ENCODE measurements at places on chromosomes 6 and 20.

DNA sequence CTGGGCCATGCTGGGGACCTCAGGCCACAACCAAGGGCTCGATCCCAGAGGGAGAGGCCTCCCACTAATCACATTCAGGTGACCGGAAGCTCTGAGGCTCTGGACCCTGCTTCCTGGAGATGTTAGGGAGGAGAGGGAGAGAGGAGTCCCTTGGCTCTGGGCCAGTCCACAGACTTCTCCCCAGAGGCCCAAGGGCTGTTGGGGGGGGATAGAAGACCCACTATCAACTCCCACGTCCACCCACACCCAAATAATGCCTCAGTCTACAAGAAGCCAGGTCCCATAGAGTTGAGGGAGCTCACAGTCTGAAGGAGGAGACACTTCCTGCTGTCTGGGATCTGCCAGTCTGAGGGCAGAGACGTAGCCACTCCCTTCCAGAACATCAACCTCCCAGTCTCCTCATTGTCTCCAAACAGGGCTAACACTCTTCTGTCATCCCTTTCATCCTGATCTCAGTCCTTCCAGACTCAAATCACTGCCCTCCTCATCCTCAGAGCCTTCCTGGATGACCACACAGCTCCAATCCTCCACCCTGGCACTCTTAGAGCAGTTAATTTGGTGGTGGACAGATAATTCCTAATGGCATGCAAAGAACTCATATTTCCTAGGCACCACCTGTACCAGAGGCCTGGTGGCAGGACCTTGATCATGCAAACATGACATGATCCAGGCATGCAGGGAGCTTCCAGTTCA lies 69.9 kb downstream of the MRPL14 start:
- peak; percentile 22 for DNase-seq

DNA sequence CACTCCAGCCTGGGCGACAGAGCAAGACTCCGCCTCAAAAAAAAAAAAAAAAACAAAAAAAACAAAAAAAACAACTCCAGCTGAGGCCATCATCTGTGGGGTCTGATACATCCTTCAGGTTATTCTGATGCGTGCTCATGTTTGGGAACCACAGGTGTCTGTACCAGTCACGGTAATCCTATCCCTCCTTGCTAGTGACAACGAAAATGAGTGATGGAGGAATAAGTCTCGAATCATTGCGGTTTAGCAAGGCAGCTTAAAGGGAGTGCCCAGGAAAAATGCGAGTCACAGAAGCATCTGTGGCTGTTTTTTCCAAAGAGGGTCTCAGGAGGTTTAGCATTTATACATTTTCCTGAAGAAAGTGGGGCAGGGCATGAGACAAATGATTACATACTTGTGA lies 48.8 kb downstream of the MCUR1 start:
- DNase-seq = peak; percentile 16

GRCh38 chr20:1629321-1629720 lies 9.5 kb upstream of the SIRPB1 start:
- no peak for DNase-seq

- DNase-seq = no peak
Observed at GRCh38 chr6:128121190-128121589, 220.3 kb upstream of the THEMIS start.

- peak; percentile 90 for DNase-seq
Observed at GRCh38 chr6:159249128-159249527, 79.9 kb downstream of the FNDC1 start.

GRCh38 chr20:24771542-24772061 lies 177.5 kb upstream of the CST7 start:
- DNase-seq = no peak

GRCh38 chr6:116564311-116564710 lies 7.0 kb upstream of the RWDD1 start:
- peak; percentile 77 for DNase-seq

- no peak for DNase-seq
Observed at GRCh38 chr6:124795643-124796463, 166.4 kb upstream of the RNF217 start.

- DNase-seq = no peak
Observed at GRCh38 chr6:43254846-43255245, 11.6 kb downstream of the TTBK1 start.

DNA sequence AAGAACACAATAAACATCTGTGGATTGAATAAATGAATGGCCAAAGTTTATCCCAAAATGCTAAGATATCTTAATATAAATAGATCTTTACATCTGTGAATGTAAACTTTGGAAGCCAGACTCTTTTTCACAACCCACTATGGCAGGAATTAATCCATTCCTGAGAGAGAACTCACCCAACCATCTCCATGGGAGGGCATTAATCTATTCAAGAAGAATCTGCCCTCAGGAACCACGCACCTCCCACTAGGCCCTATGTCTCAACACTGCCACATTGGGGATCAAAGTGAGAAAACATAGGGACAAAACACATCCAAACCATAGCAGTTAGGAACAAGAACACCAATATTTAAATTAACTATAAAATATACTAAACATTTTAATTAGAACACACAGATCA lies 3.4 kb downstream of the UBE3D start:
- peak; percentile 65 for DNase-seq

DNA sequence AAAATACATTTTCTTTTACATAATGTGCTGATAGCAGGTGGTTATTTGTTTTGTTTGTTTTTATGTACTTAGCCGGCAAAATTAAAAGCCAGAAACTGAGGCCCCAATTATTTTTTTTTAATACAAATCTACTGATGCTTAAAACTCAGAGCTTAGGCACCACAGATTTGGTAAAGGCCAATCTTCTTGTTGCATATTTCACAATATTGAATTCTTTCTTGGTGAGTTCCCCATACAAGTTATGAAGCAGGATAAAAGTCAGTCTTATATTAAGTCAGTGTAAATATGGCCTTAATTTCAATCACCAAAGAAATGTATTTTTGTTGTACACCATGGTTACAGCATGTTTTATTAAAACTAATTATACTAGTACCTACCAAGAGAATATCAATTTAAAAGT lies 16.3 kb upstream of the ZDHHC14 start:
- DNase-seq = no peak

DNA sequence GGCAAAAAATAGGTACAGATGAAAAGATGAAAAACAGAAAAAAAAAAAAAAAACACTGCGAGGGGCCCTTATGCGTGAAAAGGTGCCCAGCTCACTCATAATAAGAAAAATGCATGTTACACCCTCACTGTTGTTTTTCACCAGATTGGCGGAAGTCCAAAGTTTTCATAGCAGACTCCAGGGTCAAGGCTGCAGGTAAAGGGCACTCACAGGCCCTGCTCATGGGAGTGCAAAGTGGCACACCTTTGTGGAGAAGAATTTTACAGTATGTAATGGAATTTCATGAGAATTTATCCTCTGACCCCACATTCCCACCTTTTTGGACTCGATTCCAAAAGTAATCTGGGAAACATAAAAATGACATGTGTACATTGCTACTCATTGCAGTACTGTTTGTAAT lies 108.2 kb downstream of the CDKAL1 start:
- DNase-seq = no peak

- DNase-seq = peak; percentile 13
Observed at GRCh38 chr20:43669332-43669731, 2.4 kb downstream of the MYBL2 start.

DNA sequence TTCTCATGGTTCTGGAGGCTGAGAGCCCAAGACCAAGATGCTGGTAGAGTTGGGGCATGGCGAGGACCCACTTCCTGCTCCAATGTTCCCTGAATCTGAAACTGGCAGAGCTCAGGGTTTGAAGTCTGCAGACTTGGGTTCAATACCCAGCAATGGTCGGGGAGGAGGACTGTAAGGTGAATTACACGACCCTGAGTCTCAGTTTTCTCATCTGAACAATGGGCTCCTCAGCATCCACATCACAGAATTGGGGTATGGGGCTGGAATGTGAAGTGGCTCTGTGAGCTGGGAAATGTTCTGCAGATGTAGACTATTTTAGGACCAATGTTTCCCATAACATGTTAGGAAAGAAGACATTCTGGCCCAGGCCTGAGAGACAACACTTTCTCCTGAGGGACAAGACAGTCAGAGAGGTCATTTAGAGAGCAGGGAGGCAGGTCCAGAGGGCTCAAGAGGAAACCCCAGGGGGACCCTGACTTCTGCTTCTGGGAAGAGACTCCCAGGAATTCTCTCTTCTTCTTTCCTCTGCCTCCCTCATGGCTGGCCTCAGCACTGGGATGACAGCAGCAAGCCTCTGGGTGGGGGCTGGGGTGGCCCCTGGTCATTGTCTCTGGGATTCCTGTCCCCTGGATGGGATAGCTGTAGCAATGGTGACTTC lies 141.3 kb upstream of the PMEPA1 start:
- no peak for DNase-seq

DNA sequence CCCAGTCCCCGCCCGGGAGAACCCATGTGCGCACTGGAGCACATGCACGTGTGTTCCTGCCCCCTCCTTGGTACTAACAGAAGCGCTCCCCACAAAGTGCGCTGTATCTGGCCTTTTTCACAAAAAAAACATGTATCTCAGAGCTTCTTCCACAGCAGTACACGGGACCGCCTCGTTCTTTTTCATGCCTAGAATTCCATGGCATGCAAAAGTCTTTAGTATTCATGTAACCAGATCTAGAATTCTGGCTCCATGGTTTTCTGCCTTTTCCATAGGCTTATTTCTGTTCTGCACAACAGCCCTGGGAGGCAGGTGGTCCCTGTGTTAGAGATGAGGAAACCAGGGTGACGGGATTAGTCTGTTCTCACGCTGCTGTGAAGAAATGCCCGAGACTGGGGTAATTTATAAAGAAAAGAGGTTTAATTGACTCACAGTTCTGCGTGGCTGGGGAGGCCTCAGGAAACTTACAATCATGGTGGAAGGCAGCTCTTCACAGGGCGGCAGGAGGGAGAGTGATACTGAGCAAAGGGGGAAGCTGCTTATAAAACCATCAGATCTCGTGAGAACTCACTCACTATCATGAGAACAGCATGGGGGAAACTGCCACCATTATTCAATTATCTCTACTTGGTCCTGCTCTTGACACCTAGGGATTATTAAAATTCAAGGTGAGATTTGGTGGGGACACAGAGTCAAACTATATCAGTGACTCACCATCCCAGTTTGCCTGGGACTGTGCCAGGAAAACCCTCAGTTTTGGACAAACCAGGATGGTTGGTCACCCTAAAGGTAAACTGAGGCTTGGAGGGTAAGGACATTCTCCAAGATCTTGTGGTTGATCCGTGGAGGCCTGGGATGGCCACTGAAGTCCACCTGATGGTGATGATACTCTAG lies 41.0 kb downstream of the C20orf203 start:
- DNase-seq = no peak

- peak; percentile 82 for DNase-seq
Observed at GRCh38 chr6:41767112-41767833, 12.4 kb downstream of the FRS3 start.

GRCh38 chr6:74519163-74519562 lies 686.7 kb downstream of the COL12A1 start:
- DNase-seq = peak; percentile 71

- no peak for DNase-seq
Observed at GRCh38 chr6:157259443-157259842, 63.9 kb downstream of the TMEM242 start.

GRCh38 chr20:12893653-12894052 lies 115.1 kb upstream of the SPTLC3 start:
- DNase-seq = no peak

GRCh38 chr6:142376800-142377496 lies 75.1 kb downstream of the ADGRG6 start:
- no peak for DNase-seq

- DNase-seq = peak; percentile 37
Observed at GRCh38 chr6:136408204-136408603, 118.6 kb upstream of the BCLAF1 start.

GRCh38 chr6:8000636-8001035 lies 63.6 kb downstream of the BLOC1S5 start:
- DNase-seq = peak; percentile 21

DNA sequence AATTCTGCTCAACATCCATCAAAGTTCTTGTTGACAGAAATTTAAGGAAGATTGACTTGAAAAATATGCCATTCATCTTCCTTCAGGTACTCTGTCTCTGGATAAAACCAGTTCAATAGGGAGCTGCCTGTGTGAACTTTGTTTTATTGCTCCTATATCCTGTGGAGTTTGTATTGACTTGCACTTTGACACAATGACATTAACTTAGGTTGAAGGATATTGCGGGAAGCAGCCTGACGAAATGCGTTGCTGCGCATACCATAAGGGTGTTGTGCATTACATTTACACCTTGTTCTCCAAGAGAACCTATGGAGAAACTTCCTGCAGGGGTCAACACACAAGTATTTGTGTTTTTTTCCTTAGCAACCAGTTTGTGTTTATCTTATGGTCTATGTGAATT lies 185.4 kb upstream of the GRIK2 start:
- no peak for DNase-seq

GRCh38 chr20:1375515-1375914 lies 17.3 kb downstream of the FKBP1A start:
- peak; percentile 73 for DNase-seq

- peak; percentile 5 for DNase-seq
Observed at GRCh38 chr6:6409397-6410030, 89.1 kb upstream of the F13A1 start.

GRCh38 chr20:3072530-3073250 lies 1.3 kb downstream of the OXT start:
- no peak for DNase-seq

- peak; percentile 37 for DNase-seq
Observed at GRCh38 chr6:4962905-4963304, 40.9 kb downstream of the RPP40 start.

DNA sequence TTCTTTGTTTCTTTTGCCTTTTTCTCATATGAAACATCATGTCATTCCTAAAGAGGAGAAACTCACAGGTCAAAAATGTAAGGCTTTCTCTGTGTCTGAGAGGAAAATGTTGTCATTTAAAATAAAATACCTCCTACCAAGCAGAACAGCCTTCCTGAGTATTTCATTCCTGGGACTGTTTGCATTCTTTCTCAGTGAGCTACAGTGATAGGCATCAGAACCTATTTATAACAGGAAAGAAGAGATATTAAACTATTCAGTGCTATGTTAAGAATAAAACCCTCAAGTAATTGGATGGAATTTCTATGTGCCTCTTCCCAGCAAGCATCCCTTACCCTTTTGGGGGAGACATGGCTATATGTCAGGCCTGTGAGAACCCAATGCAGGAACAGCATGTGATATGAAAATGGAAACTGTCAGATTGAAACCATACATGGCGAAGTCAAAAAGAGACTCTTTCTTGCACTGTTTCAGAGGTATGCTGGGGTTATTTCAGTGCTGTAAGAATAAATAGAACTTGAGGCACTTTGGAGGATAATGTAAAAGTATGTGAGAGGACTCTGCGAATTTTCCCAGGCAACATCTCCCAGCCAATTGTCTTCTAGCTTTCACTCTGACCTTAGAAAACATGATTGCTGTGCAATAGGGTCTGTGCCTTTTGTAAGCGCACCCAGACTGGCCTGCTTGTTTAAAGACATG lies 133.8 kb upstream of the CCN2 start:
- DNase-seq = peak; percentile 99

DNA sequence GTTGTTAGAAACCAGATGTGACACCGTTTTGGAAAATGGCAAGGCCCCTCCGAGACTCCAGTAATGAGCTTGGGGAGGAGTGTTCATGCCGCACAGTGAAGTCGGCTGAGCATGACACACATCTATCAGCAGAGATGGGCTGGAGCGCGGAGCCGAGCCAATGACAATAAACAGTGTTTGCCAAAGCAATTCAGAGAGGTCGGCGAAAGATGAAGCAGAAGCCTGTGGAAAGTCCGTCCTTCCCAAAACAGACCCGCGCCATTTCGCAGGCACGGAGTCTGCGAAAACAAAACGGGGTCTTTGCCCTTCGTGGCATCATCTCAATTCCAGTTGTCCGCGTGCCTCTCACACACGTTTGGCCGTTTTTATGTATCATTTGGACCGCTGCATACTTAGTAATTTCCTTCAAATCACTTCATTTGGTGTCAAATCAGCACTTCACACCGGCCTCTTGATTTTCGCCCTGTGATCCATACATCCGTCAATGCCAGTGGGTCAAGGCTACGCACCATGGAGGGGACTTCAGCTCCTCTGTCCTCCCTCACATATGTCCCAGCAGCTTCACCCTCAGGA lies 71.3 kb downstream of the SULF2 start:
- DNase-seq = peak; percentile 16

All from AG10803 (cell line).